Activated naive CD4-positive, alpha-beta T cell treated with Interleukin-2 at 50 U/mL for 16 hours (primary cell): ENCODE measurements at places on chromosomes 13 and 19.

GRCh38 chr19:13748169-13748828, 16.0 kb upstream of the MRI1 start:
- DNase-seq, result no peak

GRCh38 chr19:2970201-2970835, 7.0 kb upstream of the TLE6 start:
- no peak for DNase-seq

- no peak for DNase-seq
Observed at GRCh38 chr13:85772367-85772766, 26.9 kb downstream of the SLITRK6 start.

DNA sequence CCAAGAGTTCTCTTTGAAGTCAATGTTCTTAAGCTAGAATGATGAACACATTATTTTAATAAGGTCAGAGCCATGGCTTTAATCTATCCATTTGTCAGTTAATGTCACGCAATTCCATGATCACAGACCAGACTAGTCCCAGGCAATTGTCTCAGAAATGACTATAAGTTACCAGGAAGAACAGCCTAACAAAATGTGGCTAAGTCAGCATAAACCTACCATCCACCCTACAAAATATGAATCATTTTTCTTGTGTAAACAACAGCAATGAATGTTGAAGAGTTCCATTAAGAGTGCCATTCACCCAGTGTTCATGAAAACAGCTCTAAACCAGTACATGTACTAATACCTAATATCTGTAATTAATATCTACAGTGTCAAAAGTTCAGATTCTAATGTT, 127.5 kb downstream of the KCTD12 start:
- DNase-seq, result no peak

DNA sequence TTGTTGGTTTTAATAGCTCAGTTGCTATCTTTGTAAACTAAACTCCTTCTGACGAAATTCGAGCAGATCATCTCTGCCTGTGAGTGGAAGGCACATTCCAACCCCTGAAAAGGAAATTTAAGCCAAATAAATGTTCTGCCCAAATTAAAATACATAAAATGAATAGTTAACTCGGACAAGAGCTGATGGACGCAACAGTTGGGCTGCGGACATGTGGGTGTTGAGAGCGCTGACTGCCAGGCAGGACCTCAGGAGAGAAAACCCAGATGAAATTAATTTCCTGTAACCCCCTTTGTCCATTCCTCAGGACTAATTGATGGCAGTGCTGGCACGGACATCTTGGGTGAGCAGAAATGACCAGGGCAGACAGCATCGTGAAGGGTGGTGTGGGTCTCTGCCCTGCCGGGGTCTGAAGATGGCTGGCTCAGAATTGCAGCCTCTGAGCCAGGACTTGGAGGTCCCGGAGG, 86.5 kb downstream of the TSHZ3 start:
- no peak for DNase-seq

GRCh38 chr19:19468424-19469050, 46.8 kb downstream of the TSSK6 start:
- no peak for DNase-seq

GRCh38 chr19:14473073-14473977, 1.8 kb downstream of the PTGER1 start:
- DNase-seq, result no peak

GRCh38 chr13:78601124-78601873, 2.1 kb downstream of the POU4F1 start:
- DNase-seq, result no peak

GRCh38 chr19:42480335-42481095, 37.8 kb upstream of the CXCL17 start:
- DNase-seq, result peak; percentile 9

- no peak for DNase-seq
Observed at GRCh38 chr13:113856716-113857065, 7.2 kb downstream of the GAS6 start.

GRCh38 chr19:15223649-15224361, 8.4 kb downstream of the EPHX3 start:
- DNase-seq, result no peak

DNA sequence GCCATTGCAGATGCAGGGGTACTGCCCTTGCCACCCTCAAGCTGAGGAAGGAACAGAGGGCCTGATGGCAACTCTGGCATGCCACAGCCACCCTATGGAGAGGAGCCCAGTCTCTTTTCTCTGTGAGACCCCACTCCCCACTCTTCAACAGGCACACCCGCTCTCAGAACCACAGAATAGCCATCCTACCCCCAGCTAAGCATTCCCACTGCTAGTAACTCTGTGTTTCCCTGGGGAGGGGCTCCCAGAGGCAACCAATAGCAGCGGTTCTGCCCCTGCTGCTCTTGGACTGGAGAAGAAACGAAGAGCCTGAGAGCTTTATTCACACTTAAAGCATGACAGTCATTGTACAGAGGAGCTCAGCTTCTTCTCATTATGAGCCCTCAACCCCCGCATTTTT, 49.3 kb downstream of the UBL3 start:
- DNase-seq, result no peak

DNA sequence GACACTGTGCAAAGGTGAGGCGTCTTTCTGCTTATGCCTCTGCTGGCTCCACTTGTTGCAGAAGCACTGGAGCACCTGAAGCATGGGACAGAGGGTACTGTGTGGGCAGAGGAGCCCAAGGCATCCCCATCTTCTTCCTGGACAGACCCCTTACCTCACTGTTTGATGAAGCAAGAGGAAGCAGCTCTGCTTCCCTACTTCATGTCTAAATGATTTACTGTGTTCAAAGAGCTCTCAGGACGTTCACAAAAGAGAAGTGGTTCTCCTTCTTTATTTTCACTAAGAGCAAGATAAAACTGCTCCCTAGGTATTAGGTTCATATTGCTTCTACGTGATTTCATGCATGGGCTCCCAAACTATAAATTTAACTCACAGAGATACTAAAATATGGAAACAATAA, 1635.4 kb upstream of the SLC10A2 start:
- DNase-seq, result no peak

GRCh38 chr19:35195830-35196229, 32.7 kb downstream of the FAM187B start:
- no peak for DNase-seq

DNA sequence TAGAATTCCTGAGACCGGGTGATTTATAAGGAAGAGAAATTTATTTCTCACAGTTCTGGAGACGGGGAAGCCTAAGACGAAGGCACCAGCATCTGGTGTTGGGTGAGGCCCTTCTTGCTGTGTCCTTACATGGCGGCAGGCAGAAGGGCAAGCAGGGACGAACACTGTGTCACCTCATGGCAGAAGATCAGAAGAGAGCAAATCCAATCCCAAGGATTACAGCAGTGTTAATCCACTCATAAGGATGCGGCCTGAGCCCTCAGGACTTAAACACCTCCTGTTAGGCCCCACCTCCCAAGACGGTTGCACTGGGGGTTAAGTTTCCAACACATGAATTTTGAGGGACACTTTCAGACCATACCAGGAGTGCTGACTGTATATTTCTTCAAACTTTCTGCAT, 6.7 kb upstream of the FBL start:
- no peak for DNase-seq

GRCh38 chr13:59320021-59320420, 843.7 kb downstream of the DIAPH3 start:
- no peak for DNase-seq

DNA sequence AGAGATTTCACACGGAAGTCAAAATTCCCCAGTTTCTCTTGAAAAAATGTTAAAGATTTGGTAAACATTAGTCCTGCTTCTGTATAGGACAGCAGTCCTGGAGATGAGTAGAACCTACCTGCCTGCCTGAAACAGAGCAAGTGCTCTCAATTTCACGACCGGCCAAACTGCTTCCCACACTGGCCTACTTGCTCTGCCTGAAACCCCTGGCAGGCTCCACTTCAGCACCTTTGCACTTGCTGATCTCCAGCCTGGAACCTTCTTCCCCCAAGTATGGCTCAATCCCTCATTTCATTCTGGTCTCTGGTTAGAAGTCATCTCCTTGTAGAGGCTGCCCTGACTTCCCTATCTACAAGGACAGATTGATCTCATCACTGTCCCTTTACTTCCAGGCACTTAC, 271.4 kb downstream of the DLEU7 start:
- no peak for DNase-seq

- DNase-seq, result no peak
Observed at GRCh38 chr13:30991184-30991583, 58.7 kb downstream of the TEX26 start.

GRCh38 chr19:2791876-2792275, 6.6 kb downstream of the THOP1 start:
- no peak for DNase-seq

DNA sequence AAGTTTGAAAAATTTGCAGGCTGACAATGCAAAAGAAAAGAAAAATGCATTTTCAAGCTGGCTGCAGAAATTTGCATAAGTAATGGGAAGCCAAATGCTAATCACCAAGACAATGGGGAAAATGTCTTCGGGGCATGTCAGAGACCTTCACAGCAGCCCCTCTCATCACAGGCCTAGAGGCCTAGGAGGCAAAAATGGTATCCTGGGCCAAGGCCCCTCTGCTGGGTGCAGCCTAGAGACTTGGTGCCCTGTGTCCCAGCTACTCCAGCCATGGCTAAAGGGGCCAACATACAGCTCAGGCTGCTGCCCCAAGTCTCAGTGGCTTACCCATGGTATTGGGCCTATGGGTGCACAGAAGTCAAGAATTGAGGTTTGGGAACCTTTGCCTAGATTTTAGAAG, 155.2 kb downstream of the B3GLCT start:
- no peak for DNase-seq

DNA sequence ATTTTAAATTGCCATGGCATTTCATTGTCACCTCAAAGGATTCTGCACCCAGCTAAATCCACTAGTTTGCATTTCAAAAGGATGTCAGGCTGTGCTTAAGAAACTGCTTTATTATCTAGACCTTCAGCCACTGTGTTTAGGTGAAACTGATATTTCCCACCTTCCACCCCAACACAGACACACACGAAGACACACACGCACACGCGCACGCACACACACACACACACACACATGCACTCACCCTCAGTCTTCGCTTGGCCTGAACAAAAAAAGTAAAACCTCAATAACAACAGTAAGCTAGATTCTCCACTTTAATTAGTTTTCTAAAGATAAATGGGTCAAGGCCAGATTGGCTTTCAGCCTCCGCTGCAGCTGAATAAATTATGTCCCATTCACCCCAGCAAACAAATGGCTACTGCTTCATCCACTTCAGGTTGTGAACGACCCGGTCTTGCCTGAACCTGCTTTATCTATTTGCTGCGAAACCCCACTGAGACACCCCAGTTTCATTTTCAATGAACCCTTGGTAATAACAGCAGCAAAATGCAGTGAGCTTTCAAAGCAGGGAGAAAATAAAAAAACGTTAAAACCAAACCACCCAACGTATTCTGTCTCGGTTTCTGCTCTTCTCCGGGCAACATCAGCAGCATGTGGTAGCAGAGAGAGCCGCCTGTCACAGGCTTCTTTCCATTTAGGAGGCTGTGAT, 166.8 kb downstream of the DCT start:
- no peak for DNase-seq

DNA sequence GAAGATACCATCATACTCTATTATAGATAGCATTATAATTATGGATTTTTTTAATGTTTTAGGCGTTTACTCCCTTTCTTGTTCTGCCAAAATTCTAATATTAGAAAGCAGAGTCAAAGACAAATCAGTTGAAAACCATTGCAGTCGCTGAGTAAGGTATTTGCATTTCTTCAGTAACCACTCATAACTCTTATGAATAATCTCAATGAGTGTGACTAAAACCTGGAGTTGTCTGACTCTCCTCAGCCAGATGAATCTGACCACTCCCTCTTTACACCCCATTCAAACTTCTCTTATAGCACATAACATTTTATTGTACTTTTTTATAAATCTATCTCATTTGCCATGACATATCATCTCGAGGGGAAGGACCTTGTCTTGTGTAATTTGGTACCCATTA, 1006.5 kb downstream of the DIAPH3 start:
- DNase-seq, result no peak

DNA sequence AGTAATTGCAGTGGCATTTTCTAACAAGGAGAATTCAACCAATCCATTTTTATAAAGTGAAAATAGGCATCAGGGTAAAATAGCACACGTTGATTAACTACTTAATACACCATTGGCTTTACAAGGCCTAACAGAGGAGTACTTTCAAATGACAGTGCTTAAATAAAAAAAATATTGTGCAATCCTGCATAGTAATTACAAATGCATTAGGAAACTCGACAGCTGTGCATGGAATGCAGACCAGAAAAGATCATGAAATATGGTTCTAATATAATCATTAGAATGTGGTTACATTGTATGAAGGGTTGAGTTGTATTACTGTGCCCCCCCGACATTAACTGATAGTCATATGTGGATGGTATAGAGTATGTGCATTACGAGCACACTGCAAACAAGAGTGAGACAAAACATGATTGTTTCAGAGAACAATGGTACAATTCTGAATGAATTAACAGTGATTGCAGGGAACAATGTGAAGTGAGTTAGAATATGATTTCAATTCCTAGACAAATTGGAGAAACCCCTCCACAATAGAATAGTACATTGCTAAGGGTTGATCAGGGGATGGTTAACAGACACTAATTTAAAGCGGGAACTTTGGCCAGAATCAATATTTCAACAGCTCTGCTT, 270.6 kb downstream of the GPC5 start:
- no peak for DNase-seq

DNA sequence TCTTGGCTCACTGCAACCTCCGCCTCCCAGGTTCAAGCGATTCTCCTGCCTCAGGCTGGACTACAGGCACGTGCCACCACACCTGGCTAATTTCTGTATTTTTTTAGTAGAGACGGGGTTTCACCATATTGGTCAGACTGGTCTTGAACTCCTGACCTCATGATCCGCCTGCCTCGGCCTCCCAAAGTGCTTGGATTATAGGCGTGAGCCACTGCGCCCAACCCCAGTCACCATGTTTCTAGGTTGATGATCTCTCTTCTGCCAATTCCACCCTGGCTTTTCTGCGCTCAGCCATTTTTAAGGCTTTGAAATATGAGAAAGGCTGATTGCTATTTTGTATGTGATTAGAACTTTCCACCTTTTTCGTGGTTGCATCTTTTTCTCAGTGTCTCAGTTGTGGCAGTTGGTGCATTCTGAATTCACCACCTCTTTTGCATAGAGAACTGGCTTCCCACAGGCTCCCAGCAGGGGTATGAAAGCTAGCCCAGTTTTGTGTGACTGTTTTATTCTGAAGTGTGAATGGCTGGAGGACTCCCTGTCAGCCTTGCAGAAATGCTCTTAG, 15.5 kb downstream of the CEACAM1 start:
- DNase-seq, result peak; percentile 16

DNA sequence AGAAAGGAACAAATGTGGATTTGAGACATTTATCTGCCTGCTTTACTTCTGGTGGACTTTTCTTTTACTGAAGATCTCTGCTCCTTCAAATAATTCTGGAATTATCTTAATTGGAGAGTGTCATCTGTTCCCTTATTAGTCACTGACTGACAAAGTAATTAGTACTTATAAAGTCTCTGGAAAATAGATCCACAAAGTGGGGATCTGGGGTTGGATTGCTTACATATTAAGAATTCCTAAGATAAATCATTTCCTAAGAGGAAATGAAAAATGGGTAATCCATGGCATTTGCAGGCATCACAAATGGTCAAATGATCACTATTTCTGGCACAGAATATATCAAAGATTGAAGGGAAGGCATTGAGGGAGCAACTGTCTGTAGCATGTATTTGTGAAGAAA, 137.4 kb upstream of the SLITRK5 start:
- no peak for DNase-seq

- no peak for DNase-seq
Observed at GRCh38 chr13:64662887-64663593, 2567.1 kb downstream of the PCDH9 start.
